ENCODE measurements at places on chromosomes 7 and 10. TPM values are rescaled to one million over a fixed set of nuclear protein-coding genes. Genes with fewer than 3 reads are reported as not detected.

MRC1 gene
- total RNA-seq: 0.08 TPM

PNPLA8 gene
- total RNA-seq: 37.4 TPM

DNA sequence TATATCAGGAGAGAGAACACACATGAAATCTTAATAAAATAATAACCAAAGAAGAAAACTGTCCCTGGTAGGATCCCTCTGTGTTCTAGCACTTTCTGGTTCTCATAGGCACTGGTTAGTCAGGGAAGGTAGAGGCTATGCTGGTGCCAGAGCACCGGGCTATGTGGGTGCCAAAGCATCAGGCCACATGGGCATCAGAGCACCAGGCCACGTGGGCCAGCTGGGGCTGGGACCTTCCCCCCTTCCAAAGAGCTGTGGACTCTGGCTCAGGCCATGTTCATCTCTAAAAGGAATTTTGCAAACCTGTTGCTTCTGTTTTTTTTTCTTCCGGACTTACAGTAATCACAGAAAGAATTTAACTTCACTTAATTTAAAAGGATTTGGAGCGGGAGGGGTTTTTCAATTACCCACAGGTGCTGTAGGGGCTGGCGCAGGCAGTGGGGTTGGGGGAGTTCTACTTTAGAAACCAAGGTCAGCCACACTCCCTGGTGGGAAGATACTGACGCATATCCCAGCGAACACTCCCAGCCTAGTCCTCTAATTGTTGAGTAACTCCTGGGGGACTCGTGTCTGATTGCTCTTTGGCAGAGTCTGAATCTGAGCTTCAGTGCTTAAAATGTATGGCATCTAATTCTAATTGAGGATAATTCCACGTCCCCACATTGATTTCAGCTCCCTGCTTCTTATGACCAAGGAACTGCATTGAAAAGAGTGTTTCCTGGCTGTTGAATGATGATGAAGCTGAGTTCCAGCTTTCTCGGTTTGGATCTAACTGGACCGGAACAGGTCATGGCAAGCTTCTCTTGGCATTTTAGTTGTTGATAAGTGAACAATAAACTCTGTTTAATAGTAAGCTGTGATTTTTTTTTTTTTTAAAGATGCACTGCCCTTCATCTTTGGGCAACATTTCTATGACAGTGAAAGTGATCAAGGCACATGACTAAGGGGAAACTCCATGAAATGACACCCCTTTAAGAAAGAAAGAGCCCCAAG is 110.7 kb upstream of the FZD8 start:
- DNase-seq: peak; percentile 75

- DNase-seq: peak; percentile 65
Measured at GRCh38 chr10:114550756-114551635, 107.1 kb downstream of the ABLIM1 start.

GRCh38 chr7:13041368-13041988 is 354.0 kb downstream of the ARL4A start:
- DNase-seq: no peak

- DNase-seq: no peak
Measured at GRCh38 chr7:115306586-115306985, 384.7 kb downstream of the MDFIC start.

DNA sequence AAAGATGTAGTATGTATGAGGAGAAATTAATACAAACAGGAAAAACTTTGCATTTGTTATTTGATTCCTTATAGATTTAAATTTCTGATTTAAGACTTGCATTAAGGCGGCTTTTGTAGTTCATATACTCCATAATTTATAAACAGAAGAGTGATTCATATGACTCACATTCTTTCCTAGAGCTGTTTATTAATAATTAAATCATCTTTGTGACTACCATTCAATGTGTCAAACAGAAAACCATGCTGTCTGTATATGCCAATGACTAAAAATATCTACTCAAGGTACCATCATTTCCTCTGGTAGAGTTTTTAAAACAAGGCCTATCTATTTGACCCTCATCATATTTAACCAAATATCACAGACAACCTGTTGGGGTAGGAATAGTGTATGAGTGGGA is 501.7 kb downstream of the PARD3 start:
- no peak for DNase-seq

GRCh38 chr7:83947260-83947659 is 247.3 kb downstream of the SEMA3A start:
- DNase-seq: no peak

- no peak for DNase-seq
Measured at GRCh38 chr7:126774077-126774476, 478.7 kb downstream of the GRM8 start.
